ENCODE measurements at places on chromosomes 3 and 15.

DNA sequence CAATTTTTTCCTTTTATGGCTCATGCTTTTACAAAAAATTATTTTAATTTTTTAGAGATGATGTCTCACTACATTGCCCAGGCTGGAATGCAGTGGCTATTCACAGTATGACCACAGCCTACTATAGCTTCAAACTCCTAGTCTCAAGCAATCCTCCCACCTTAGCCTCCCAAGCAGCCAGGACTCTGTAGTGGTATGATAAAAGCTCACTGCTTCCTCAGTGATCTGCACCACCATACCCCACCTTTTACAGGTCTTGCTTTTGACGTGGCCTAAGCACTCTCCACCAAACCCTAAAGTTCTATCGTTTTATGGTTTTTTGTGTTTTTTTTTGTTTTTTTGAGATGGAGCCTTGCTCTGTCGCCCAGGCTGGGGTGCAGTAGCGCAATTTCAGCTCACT, 14.0 kb upstream of the TMF1 start:
- DNase-seq: no peak

- DNase-seq: no peak
Observed at GRCh38 chr3:10770547-10770946, 45.5 kb upstream of the SLC6A11 start.

DNA sequence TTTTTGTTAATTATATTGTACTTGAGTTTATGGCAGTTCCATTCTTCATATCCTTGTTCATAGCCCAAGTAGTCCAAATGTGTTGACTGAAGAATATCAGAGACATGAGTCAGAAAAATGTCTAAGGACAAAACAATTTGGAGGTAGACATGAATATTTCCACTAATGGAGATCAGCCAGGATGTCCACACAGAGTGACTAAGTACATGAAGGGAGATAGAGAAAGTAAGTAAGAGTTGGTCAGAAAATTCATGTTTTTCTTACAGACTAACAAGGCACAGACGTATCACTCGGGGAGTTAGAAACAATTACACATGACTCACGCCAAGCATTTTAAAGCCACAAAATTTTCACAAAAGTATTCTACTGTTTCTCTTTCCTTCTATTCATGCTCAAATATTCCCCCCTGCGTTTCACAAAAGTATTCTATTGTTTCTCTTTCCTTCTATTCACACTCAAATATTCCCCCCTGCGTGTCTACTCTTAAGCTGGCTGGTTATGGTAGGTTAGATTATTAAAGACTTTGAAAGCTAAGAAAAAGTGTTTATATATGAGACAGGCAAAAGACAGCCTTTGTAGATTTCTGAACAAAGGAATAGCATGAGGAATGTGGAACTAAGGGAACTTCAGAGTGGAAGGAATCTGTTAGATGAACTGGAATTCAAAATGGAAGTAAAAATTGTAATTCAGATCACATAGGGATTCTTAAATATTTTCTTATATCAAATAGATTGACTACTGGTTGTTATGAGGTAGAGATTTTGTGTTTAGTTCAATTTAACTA, 648.7 kb upstream of the CCDC54 start:
- no peak for DNase-seq

DNA sequence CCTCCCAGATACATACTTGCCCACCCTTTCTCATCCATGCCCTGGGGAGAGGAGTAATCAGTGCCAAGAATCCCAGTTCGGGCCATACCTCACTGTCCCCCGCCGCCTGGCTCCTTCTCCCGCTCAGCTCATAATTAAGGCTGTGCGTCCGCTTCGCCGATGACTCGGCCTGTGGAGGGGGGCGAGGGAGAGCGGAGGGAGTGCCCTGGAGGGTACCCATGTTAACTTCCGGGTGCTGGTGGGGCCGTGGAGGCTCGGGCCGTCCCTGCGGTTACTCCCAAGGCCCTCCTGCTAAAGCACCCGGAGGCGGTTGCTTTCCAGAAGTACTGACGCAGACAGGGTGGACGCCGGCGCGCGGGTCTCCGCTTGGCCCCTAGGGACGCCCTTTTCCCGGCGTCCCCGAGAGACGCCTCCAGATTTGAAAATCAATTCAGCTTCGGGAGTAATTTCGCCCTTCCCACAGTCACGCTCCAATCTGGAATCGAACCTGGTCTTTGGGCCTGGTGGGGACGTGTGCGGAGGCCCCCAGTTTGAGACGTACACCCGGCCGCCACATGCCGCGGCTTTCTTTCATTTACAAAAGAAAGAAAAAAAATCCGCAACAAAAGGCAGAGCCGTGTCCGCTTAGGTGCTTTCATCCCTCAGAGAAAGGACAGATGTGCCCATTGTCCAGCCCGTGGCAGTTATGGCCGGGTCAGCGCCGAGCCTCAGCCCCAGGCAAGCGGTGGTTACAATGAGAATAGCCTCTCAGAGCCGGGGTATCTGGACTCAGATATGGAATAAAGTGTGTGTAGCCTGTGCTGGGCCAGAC, 1.0 kb upstream of the ONECUT1 start:
- no peak for DNase-seq

DNA sequence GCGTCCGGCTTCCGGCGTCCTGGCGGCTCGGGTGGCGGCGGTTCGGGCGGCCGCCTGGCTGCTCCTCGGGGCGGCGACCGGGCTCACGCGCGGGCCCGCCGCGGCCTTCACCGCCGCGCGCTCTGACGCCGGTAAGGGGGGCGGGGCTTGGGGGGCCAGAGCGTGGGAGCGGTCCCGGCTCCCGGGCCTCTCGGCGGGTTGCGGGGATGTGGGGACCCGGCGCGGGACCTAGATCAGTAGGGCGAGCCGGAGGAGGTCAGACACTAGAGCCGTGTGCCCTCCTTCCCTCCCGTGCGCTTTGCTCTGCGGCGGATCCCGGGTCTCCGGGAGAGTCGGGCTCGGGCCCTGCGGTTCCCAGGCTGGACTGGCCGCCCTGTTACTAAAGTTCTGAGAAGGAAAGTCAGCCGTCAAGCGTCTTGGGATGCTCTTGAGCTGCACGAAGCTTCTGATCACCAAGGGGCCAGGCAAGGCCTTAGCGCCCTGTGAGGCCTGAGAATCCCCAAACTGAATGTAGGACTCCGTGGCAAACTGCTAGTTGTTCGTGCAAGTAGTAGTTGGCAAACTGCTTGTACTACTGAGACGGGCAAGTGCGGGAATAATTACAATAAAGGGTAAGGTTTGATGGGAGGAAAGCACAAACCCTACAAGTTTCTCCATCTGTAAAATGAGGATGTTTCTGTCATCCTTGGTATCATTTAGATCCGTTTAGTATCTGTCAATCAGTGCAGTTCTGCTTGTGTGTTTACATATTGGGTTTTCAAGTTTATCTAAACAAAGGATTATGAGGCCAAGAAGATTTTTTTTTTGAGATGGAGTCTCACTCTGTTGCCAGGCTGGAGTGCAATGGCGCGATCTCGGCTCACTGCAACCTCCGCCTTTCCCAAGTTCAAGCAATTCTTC, 587 bp downstream of the PIGX start:
- peak; percentile 38 for DNase-seq
